SW 1271 (cell line): ENCODE measurements at places on chromosomes 5 and 9.

DNA sequence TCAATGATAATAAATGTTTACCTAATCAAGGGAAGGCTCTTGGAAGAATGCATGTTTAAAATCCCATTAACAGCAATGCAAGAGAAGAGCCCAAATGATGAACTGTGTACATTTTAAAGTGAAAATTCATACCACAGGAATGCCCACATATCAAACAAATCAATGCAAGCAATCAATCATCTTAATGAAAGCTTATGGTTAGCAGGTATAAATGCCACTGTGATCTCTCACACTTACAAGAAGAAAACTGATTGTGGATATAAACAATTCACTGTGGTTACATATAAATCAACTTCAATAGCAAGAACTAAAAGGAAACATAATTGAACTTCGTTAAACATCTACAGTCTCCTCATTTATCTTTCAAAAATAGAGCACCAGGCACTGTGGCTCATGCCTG, 161.0 kb upstream of the RORB start:
- DNase-seq: no peak

- DNase-seq: no peak
Measured at GRCh38 chr9:37715991-37716505, 37.6 kb upstream of the TRMT10B start.

DNA sequence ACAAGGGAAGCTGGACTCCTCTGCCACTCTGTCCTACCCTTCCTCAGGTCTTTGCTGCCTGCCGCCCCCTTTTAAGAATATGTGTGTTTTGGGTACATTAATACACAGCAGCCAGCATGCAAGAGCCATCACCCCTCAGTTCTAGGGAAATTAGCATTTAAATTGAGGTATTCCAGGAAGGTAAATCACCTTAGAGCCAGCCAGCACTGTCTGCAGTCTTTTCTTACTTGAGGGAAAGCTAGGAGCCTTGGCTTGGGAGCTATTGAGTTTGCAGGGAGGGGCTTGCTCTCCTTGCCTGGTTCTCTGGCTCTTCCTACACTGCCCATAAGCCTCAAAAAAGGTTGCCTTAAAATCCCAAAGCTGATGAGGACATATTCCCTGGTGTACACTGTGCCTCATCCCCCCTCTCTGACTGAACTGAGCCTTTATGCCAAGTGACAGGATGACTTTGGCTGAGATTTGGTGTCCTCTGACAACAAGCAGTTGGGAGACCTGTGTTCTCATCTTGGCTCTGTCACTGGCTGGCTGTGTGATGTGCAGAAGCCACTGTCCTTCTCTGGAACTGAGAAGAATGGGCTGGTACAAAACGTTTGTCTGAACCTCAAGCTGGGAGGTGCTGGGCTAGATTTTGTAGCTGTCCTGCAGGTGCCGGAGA, 54.1 kb downstream of the TRIM32 start:
- no peak for DNase-seq

DNA sequence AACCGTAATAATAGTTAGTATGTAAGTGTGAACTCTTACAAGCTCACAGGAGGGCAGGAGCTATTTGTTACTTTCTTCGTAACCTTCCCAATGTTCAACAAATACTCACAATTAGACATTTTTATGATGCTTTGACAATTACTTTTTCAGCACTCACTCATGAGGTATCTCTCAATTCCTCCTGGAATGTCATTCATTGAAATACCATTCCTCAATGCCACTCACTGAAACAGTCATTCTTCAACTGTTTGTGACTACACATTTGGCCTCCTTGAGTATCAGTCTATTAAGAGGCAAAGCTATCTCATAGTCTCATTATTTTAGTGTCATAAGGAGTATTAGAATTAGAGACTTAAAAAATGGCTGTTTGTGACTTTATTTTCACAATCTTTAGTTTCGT, 734.1 kb upstream of the DMAC1 start:
- no peak for DNase-seq

DNA sequence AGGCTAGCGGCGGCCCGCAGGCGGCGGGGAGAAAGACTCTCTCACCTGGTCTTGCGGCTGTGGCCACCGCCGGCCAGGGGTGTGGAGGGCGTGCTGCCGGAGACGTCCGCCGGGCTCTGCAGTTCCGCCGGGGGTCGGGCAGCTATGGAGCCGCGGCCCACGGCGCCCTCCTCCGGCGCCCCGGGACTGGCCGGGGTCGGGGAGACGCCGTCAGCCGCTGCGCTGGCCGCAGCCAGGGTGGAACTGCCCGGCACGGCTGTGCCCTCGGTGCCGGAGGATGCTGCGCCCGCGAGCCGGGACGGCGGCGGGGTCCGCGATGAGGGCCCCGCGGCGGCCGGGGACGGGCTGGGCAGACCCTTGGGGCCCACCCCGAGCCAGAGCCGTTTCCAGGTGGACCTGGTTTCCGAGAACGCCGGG, 253 bp downstream of the SLC12A2 start:
- no peak for DNase-seq

DNA sequence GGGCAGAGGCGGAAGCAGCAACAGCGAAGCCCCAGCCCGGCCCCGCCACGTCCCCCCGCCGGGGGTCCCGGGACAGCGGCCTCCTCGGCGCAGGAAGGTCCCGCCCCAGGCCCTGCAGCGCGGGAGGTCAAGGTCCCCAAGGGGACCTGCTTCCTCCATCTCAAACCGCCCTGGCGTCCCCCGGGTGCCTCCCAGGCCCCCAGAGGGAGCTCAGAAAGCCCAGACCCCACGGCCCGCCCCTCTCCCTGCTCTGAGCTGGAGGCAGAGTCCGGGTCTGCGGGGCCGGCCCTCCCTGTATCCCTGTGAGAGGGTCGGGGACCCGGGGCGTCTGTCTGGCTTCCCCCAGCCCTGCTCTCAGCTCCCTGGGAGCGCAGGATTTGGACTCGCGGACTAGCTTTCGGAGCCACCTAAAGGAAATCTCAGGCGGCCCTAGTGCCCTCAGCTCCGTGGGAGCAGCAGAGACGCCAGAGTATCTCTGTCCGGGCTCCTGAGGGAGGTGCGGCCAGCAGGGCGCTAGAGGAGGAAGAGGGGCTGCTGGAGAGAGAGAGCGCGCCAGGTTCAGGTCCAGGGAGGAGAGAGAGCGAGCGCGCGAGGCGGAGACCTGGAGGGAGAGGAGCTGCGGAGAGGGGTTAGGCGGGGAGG, 30.7 kb downstream of the EXOC3 start:
- peak; percentile 41 for DNase-seq

DNA sequence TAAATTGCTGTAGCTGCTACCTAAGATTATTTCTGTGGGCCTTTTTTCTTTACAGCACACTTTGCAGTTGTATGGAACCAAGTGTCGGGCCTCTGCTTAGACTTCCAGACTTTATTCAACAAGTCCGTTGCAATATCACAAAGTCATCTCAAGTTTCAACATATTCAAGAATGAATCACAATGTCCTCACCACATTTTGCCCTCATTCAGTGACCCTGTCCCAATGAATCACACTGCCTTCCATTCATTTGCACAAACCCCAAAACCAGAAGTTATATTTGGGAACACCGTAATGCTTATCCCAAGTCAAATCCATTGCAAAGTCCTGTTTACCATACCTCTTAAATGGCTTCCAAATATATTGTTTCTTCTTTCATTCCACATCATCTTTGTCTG, 439.6 kb downstream of the CSNK1G3 start:
- no peak for DNase-seq

GRCh38 chr5:117888688-117889087, 1099.7 kb downstream of the DTWD2 start:
- no peak for DNase-seq

- no peak for DNase-seq
Measured at GRCh38 chr5:9288234-9288633, 257.6 kb downstream of the SEMA5A start.

- DNase-seq: no peak
Measured at GRCh38 chr9:17140418-17140817, 5.6 kb downstream of the CNTLN start.

DNA sequence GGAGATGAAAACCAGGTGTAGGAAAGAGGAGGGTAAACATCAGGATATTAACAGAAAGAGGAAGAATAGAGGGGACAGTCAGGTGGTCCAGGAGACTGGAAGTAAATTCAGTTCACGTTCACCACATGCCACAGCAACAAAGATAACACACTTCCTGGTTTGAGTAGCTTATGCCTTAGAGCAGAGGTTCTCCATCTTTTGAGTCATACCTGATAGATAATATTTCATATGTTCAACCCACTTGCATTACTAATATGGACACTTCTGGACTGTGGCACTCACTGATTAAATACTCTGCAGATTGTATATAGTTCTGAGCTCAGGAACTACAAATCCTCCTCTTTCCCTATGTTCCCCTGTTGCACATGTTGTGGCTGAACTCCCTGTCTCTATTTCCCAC, 179.9 kb upstream of the NR3C1 start:
- no peak for DNase-seq

GRCh38 chr5:37565062-37565670, 186.0 kb downstream of the WDR70 start:
- DNase-seq: no peak

DNA sequence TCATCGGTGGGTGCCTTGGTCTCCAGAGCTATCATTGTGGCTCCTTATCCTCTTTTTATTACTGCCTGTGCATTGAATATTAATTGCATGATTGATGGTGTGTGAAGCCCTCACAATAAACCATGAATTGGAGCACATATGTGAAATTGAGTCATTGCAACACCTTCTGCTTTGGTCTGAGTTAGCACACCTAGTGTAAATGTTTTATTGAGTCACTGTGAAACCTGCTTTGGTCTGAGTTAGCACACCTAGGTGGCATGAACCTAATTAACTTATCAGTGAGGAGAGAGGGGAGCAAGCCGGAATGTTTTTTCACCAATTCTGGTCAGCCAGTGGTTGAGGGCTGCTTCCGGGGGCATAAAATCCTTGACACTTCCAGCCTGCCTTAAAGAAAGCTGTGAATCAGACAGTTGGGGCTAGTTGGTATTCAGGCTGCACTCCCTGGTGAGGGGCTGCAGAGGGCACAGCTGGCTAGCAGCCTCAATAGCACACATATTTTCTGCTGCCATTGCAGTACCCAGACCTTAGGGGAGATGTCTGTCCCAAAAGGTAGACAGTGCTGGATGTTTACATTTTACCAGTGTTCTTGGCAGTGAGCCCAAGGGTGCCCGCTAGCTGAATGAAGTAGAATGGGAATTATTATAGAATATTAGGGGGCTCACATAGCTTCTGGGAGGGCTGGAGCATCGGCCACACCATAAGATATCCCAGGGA, 76.5 kb upstream of the GOLM1 start:
- DNase-seq: no peak

DNA sequence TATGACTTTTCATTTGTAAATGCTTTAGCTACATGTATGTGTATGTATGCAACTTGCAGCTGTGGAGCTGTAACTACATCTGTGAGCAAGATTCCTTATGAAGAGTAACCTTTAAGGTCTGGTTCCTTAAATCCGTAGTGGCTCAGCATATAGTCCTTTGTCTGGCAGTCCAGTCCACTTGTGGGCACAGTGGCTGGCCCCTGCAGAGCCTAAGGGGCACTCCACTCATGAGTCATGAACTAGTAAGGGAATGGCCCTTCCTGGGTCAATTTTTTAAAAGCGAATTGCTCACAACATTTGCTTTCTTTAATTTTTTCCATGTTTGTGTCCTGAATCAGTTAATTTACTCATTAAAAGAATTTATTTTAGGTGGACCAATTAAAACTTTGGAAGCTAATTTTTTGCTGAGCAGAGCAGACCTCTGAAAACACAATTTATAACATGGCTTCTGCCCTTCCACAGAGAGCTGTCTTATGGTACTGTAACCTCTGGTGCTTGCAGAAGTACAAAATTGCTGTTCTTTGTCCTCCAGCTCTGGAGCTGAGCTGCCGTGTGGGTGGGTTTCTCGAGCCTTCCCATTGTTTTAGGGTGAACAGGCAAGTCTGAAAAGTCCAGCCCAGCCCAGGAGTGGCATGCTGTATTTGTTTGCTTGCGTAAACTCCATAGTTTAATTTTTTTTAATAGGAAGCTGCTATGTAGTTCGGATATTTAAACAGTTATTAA, 110.1 kb downstream of the MVB12B start:
- DNase-seq: no peak

DNA sequence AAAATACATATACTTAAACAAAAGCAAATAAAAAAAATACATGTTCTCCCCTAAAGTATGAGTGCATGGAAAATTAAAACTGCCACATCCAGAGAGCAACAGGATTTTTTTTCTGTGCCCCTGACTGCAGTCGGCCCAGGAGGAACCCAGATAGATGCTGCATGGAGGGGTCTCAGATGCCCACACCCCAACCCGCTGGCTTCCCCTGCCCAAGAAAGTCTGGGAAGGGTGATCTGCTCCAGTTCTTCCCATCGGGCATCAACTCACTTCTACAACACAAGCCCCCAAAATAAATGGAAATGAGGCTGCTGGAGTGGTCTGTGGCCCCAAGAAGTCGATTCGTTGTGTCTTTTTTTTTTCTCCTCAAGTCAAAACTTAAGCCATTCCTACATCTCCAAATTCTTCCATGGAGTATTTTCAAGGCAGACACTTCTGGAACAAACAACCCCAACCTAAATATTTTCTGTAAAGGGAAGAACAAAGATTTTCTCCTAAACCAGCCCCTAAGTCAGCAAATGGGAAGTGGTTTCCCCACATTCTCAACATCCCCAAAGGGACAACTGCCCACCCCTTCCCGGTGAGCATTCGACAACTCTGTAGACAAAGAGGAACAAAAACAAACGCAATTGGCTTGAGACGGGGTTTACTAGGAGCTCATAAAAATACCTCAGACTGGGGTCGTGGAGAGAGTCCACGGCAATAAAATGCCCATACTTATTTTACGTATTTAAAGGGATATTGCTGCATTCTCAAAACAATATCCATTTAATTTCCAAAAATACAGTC, 46.7 kb downstream of the ROR2 start:
- no peak for DNase-seq

DNA sequence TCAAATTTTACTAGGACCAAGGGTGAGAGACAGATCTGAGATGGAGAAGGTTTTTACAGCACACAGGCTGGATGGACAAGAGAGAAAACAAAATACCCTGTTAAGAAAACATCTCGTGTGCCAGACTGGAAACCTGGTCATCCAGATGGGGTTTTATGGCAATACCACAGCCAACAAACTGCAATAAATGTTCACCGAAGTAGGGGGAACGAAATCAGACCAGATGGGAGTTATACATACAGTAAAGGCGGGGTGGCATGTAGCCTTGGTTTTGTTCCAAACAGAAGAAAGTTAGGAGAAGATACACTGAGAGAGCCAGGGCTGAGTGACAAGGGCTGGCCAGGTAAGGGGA, 63.3 kb downstream of the DCP2 start:
- no peak for DNase-seq

DNA sequence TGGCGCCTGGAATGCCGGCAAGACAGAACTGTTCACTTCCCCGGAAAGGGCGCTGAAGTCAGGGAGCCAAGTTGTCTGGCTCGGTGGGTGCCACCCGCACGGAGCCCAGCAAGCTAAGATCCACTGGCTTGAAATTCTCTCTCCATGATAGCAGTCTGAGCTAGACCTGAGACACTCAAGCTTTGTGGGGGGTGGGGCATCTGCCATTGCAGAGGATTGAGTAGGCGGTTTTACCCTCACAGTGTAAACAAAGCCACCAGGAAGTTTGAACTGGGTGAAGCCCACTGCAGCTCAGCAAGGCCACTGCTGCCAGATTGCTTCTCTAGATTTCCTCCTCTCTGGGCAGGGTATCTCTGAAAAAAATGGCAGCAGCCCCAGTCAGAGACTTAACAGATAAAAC, 277.4 kb downstream of the SLCO4C1 start:
- no peak for DNase-seq
